ENCODE measurements at places on chromosomes 12 and 14.

GRCh38 chr12:43669373-43669772 lies 89.2 kb downstream of the PUS7L start:
- DNase-seq: no peak

DNA sequence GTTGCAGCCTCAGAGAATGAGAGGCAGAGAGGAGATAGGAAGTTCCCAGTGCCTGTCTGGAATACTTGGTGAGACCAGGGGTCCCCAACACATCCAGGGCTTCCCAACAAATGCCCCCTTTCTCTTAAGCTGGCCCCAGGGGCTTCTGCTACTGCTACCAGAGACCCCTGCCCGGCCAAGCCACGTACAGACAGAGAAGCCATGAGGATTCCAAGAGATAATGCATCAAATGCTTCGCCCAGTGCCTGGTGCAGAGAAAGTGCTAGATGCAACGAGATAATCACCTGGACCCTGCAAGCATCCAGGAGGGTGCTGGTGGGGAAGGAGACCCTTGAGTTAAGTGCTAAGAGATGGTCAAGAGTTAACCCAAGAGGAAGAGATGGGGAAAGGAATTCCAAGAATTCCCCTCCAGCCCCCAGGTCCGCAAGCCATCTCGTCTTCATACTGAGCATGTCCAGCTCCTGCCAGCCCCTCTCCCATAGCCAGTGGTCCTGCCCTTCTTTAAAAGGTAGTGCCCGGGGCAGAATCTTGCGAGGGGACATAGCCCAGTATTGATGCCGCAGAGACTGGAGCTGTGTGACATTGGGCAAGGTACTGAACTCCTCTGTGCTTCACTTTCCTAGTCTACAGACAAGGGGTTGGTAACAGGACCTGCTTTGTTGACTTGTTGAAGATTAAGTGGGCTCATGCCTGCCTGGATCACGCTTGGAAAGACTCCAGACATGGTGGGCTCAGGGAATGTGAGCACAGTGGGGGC lies 103.3 kb downstream of the CALM1 start:
- DNase-seq: no peak

DNA sequence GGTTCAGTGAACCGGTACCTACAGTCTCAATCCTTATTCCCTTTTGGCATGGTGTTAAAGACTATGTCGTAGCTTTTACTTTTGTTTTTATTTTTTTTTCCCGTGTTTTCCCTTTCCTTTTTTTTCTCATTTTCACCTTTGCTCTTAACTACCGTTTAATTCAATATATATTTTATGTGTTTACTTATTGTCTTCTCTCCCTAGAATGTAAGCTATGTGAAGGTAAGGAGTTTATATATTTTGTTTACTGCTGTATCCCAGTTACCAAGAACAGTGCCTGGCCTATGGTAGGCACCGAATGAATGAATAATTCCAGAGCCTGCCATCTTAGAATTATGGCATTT lies 261 bp upstream of the MLH3 start:
- no peak for DNase-seq

DNA sequence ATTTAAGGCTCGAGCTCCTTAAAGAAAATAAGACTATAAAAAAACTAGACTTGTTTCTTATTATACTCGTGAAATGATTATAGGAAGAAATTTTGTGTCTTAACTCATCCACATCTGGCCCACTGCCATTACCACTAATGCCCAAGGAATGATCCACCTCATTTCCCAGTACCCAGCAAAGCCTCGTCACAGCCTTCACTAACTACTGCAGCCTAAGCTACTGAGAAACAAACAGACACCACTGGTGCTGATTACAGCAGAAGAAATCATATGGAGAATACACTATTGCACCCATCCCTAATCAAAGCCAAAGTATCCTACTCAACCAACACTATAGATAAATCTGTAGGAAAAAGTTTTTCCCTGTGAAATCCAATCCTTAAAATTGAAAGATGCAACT lies 205.3 kb upstream of the NAV3 start:
- no peak for DNase-seq

- no peak for DNase-seq
These were observed 36.4 kb upstream of the NR1H4 start for GRCh38 chr12:100437038-100437841.

DNA sequence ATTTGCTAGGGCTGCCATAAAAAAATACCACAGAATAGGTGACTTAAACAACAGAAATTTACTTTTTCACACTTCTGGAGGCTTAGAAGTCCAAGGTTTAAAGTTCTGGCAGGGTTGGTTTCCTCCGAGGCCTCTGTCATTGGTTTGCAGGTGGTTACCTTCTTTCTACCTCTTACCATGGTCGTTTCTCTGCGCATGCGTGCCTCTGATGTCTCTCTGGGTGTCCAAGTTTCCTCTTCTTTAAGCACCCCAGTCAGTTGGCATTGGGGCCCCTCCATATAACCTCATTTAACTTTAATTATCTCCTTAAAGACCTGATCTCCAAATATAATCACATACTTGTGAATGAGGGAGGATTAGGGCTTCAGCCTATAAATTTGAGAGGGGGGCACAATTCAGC lies 103.2 kb downstream of the SLC15A5 start:
- no peak for DNase-seq

Data from stimulated activated CD8-positive, alpha-beta memory T cell treated with anti-CD3 and anti-CD28 coated beads, Interleukin-4, amount 100 ng/mL, for 1 hour (primary cell).